ENCODE measurements at places on chromosomes 11 and 22.

- no peak for DNase-seq
These were observed 607.1 kb downstream of the TBC1D22A start for GRCh38 chr22:47369431-47370015.

- DNase-seq, result no peak
These were observed 39.8 kb downstream of the KCNQ1 start for GRCh38 chr11:2484576-2485125.

GRCh38 chr22:37387793-37388192, 39.5 kb downstream of the ELFN2 start:
- no peak for DNase-seq

GRCh38 chr11:33652431-33652830, 48.2 kb downstream of the C11orf91 start:
- DNase-seq, result no peak

DNA sequence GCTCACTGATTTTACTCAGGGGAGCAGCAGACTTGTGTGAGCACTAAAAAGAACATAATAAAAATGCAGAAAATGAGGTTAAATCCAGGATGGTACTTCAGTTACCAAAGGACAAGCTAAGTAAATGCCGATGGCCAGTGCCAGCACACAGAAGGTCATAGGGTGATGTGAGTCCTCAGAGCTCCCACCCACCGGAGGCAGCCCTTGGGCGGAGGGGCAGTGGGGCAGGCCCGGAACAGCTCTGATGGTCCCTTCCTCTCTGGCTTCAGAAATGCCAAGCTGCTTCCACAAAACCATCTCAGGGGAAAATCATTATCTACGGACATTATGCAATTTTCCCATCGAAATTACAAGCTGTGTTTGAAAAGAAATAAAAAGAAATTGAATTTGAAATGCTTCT, 124.5 kb downstream of the RRAS2 start:
- DNase-seq, result no peak

DNA sequence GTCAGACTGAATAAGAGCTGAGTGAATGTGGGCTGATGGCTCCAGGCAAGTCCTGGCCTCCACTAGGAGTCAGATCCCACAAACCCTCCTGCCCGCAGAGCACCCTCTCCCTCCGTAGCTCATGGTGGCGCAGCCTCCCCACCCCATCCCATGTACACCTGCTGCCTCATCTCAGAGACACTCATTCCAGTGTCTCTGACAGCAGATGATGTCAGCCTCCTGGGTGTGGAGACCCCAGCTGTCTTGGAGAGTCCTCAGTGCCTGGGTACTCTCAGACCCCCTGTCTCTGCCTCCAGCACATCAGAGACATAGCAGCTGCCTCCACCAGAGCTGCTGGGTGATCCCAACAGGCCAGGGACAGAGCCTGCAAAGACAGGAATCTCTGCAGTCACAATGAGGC, 9.5 kb downstream of the IGLL5 start:
- no peak for DNase-seq

DNA sequence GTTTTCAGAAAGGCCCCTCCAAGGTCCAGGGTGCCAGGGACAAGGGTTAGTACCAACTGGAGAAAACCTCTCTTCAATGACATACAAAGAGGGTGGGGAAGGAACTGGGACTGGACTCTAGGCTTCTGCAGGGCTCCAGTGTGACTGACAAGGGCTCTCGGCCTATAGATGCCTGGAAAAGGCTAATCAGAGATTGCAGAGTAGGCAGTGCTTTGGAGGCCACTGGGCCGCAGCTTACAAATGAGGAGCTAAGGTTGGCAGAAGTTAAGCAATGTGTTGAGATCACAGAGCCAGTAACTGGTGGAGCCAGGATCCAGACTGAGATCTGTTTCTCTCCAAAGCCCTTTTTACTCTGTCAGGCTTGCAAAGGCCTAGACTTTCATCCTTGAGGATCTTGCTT, 7.4 kb upstream of the DGKZ start:
- DNase-seq, result no peak
